ENCODE measurements at places on chromosomes 4 and X.
A peak's percentile ranks its signal among the peaks of the same experiment; 100 is the strongest.

- no peak for DNase-seq
These were observed 112.3 kb downstream of the ANAPC4 start for GRCh38 chr4:25489253-25489797.

- DNase-seq, result no peak
These were observed 157.8 kb upstream of the TTC29 start for GRCh38 chr4:147103403-147103946.

DNA sequence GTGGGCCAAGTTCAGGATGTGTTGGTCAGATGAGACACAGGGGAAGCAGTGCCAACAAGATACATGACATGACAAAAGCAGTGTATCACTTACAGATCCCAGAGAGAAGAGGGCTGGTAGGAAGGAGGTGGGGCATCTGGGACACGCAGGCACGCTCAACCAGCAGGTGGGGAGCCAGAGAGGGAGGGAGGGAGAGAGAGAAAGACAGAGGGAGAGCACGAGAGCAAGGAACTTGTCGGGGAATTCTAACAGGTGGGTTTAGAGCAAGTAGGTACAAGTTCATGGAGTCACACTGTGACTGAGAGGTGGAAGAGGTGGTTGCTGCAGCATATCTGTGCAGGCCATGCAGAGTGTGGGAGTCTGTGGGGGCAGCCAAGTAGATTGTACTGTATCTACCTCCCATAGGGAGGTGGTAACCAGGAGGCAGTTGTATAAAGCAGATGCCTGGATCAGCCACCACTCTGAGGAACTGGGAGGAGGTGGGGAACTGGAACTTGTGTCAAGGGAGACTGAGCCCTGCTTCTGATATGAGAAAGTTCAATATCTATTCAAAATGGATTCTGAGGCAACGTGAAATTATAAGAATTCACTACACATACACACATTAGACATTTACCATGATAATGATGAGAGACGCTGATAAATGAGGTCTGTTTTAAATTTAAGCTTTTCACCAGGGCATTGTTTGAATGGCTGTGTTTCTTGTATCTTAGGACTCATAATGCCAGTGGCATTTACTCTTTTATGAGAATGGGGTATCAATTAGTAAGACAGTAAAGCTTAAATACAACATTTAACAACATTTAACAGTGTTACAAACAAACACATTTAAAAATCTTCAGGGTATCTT lies 43.7 kb downstream of the BBS12 start:
- no peak for DNase-seq

DNA sequence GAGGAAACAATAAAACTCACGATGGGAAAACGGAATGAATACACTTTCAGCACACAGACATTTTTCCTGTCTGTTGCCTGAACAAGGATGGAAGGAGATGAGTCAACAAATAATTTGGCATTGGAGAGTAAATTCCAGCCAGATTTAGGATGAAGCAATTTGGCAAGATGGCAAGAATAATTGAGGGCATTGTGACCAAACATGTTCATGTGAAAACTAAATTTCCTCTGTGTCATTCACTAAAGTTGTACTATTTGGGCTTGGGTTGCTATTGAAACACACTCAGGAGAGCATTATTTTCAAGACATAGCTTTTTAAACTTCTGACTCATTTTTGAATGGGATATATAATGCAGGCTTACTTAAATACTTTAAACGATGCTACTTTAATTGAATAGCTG lies 1614.4 kb downstream of the PCDH19 start:
- no peak for DNase-seq

DNA sequence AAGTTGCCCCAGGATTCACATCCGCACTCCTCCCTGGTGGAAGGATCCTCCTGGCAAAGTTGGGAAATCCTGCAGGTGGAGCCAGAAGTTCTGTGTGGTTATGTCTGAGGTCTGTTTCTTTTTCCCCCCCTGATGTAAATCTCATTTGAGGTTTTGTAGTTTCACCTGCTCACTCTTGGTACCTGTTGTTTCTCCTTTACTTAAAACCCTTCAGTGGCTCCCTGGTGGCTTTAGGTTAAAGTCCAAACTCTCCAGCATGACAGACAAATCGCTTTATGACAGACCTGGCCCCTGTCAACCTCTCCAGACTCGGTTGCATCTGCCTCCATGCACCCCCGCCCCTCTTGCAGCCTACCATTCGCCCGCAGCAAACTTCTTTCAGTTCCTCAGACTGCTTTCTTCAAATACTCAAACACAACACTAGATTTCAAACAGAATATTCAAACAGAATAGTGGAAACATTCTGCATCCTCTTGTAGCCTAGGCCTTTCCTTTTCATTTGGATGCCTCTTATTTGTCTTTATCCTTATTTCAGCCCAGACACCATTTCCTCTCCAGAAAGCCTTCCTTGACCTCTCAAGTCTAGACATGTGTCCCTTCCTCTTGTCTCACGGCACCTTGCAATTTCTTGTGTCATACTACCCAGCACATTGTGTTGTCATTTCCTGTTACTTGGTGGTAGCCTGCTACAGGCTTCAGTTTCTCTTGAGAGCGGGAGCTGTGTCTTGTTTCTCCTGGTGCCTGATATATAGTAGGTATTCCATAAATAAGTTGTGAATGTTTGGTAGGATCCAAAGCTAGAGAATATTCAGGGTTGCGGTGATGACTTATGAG lies 24.8 kb downstream of the IL13RA1 start:
- DNase-seq, result no peak

GRCh38 chrX:10280071-10280470 lies 123.3 kb downstream of the CLCN4 start:
- DNase-seq, result no peak

DNA sequence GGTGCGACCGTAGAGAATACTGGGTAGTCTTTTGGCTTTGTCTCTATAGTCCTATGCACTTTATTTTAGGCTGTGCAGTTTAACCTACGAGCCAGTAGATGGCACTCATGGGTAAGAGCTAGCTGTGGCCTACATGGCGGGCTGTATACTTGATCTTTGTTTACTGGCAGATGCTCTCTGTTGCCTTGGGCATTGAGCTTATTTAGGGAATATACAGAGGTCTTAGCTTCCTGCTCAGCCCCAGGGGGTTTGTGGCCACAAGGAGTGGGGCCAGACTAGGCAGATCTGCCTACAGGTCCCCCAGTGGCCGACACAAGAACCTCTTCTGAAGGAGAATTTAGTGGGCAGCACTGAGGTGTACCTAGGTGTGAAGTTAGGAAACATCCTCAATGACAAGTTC lies 227.6 kb upstream of the HDX start:
- no peak for DNase-seq

- DNase-seq, result no peak
These were observed 35.3 kb downstream of the SUPT20HL1 start for GRCh38 chrX:24395775-24396174.

DNA sequence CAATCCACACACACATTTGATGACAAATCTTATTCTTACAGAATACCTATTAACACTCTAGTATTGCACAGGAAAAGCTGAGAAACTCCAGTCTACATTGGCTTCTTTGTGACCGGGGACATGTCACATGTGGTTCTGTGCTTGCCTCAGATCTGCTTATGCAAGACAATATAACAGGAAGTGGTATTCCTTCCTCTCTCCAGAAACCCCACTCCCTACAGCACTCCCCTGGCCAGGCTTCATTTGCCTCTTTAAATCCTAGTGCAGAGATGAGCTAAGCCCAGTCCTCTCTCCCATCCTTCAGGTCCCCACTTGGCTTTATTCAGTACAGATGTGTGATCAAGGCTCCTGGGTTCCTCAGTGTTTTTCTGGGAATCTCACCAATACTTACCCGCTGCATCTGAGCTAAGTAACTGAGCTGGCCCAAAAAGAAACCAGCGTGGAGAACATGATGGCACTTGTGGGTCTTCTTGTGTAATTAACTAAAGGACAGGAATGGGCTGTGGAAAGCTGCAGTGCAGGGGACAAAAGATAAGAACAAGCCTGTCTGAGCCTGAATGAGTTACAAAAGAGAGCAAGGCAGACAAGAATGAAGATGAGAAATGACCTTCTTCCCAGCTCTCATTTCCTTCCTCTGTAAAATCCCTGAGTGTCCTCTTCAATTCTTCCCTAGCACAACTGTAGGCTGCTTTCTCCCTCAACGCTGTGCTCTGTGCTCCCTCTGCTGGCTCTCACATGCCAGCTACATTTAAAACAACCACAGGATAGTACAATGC lies 105.6 kb downstream of the HNRNPD start:
- no peak for DNase-seq

DNA sequence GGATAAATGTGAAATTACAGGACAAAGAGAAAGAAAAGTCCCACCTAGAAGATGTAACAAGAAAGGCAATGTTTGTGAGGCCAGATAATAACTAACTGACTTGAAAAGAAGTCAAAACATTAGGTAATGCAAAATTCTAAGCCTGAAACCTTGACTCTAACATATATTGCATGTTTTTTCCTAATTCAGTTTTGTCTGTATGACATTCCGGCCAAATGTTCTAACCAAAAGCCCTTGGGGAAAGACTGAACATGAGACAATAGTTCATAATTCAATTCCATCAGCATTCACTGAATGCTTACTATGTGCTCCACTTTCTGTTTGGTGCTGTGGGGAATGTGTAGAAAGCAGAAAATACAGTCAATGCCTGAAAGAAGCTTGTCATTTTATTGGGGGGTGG lies 84.8 kb upstream of the PLAC1 start:
- no peak for DNase-seq

DNA sequence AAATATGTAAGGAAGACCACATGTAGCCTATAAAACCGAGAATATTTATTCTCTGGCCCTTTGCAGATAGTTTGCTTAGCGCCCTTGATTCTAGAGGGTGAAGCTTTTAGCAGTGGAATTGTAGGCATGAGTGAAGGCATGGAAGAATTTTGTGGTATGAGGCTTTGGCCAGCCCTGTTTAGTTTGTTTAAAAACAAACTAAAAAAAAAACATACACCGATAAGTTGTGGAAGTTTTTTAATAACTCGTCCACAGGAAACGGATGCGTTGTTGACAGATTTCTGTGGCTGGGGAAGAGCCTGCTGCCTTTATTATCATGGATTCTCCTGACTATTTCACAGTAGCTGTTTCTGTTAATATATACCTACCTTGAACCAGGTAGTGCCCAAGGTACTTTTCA lies 194.7 kb upstream of the LNX1 start:
- no peak for DNase-seq

DNA sequence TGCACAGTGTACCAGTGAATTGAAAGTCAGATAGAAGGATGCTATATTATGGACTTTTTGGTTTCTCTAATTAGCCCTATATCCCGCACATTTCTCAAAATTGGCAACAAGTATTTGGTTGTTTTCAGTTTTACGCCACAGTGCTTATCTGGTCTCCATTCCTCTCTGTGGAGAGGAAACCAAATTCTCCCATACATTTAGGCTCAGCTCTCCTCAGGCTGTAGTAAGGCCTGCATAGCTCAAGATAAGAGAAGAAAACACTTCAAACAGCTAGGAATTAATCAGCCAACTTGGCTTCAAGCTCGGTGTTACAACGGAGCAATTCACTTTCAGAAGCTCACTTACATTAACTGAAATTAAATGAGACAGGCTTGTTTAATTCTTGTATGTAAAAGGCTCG lies 263.2 kb downstream of the PDHA2 start:
- no peak for DNase-seq

GRCh38 chrX:39725928-39726619 lies 371.7 kb downstream of the BCOR start:
- no peak for DNase-seq

DNA sequence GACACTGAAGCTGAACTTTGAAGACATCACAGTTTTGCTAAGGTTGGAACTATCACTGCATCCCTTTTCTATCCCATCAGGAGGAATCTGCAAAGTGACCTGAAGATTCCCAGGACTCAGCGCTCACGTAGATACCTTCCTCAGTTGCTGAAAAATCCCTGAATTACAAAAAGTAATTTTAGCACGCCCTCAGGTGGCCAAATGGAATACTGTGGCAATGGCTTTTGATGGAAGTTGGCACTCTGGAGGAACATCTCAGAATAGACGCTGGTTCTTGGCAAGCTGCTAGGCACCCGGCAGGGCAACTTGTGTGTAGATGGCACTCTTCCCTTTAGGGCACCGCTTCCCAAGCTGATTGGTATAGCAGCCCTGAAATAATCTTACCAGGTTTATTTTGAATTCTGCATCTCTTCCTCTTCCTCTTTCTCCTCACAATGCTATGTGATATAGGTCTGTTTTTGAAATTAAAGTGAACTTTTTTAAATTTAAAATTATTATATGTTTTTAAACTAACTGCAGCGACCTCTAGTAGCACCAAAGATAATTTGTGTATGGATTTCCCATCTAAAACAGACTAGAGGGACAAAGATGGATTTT lies 16.3 kb upstream of the ESX1 start:
- no peak for DNase-seq

GRCh38 chrX:15143050-15143824 lies 126.6 kb downstream of the ASB9 start:
- DNase-seq, result peak; percentile 28

GRCh38 chr4:48197643-48198237 lies 63.7 kb upstream of the TXK start:
- DNase-seq, result no peak

DNA sequence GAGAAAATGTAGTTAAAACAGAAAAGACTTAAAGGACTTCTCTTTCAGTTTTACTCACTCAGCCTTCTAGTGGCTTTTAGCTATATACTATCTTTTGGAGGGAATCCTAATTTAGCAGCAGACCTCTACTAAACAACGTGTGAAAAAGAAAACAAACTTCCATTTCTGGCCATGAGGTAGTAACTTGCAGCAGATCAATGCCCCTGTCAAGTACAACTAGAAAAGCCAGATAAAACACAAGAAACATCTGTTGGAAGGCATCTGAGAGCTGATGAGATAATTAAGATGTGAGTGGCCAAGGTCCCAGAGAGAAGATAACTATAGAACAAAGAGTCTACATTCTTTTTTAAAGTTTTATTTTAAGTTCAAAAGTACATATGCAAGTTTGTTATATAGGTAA lies 101.7 kb downstream of the CORIN start:
- DNase-seq, result no peak

GRCh38 chr4:17846266-17846665 lies 35.5 kb downstream of the NCAPG start:
- DNase-seq, result no peak

- DNase-seq, result no peak
These were observed 654 bp downstream of the ATOH1 start for GRCh38 chr4:93828995-93829819.

Measured in stimulated activated CD8-positive, alpha-beta memory T cell treated with anti-CD3 and anti-CD28 coated beads, Interleukin-4, amount 100 ng/mL, for 4 hours (primary cell).